SK-N-SH treated with all-trans-retinoic acid at 6 μM for 48 hours (cell line): ENCODE measurements at places on chromosomes 4 and X.
A peak's percentile ranks its signal among the peaks of the same experiment; 100 is the strongest.

- no peak for ATAC-seq
These were observed 79.7 kb upstream of the GNPDA2 start for GRCh38 chr4:44806071-44806470.

- no peak for ATAC-seq
These were observed 10.5 kb upstream of the TLR3 start for GRCh38 chr4:186058253-186058979.

GRCh38 chr4:172892300-172892699, 276.3 kb upstream of the GALNT7 start:
- no peak for ATAC-seq

- no peak for ATAC-seq
These were observed 207.3 kb upstream of the MAGEB2 start for GRCh38 chrX:30008031-30008430.

GRCh38 chr4:113355550-113356371, 306.3 kb downstream of the ANK2 start:
- ATAC-seq: peak; percentile 88

GRCh38 chrX:427812-428725, 41.4 kb upstream of the PPP2R3B start:
- peak; percentile 58 for ATAC-seq

DNA sequence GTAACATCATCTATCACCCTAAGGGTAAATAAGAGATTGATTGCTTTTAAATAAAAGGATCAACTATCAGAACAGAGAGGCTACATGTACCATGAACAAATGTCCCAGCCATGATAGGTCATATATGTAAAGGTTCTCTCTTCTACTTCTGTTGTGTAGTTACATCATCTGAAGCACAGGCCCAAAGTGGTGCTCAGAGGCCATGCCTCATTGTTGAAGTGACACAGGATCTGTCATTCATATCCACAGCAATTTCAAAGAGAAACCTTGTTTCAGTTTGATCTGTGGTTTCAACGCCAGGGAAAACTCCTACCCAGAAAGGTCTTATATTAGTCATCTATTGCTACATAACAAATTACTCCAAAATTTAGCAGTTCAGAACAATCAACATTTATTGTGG, 269.2 kb upstream of the MAOA start:
- no peak for ATAC-seq

DNA sequence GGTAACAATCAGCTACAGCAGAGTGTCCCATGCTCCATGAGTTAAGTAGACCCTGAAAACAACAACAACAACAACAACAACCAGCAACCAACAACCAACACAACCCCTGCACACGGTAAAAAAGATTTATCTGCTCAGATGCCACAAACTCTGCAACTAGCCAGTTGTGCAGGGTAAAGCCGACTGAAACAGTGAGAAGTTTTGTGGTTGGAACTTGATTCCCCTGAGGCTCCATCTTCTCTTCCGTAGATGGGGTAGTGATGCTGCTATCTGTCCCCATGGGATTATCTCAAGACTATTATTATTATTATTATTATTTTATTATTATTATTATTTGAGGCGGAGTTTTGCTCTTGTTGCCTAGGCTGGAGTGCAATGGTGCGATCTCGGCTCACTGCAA, 50.6 kb upstream of the RAPGEF2 start:
- no peak for ATAC-seq

DNA sequence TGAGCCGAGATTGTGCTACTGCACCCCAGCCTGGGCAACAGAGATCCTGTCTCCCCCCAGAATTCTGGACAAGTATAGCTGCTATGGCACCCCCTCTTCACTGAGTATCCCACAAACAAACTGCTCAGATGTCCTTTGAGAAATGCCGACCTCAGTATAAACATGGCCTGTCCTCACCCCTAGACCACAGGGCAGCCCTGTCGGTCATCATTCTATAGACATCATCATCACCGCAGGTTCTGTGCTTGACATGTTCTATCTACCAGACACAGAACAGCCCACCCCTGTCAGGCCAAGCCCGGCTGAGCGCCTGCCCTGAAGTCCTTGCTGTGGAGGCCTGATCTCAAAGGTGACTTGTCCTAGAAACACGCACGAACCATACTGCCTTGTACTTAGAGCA, 232.9 kb downstream of the DHRSX start:
- no peak for ATAC-seq

- ATAC-seq: no peak
These were observed 38.0 kb upstream of the GPR78 start for GRCh38 chr4:8541981-8542715.
